ENCODE measurements at places on chromosomes 16 and 17.
A peak's percentile ranks its signal among the peaks of the same experiment; 100 is the strongest.

GRCh38 chr16:2190002-2190658 lies 6.3 kb downstream of the CASKIN1 start:
- no peak for DNase-seq

DNA sequence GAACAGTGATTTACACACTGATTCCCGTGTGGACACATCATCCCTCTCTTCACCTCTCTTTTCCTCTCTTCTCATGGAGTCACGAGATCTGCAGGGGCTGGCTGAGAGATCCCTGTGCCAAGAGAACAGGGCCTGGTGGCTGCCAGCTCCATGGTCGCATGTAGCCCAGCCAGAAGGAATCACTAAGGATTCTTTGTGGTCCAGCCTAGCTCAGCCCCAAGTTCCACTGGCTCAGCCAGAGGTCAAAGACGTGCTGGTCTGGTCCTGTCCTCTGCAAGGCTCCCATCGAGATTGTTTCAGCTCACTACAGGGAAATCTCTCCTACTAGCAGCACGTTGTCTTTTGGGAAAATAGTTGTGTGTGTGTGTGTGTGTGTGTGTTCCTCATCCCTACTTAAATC lies 66.4 kb downstream of the NDEL1 start:
- no peak for DNase-seq

DNA sequence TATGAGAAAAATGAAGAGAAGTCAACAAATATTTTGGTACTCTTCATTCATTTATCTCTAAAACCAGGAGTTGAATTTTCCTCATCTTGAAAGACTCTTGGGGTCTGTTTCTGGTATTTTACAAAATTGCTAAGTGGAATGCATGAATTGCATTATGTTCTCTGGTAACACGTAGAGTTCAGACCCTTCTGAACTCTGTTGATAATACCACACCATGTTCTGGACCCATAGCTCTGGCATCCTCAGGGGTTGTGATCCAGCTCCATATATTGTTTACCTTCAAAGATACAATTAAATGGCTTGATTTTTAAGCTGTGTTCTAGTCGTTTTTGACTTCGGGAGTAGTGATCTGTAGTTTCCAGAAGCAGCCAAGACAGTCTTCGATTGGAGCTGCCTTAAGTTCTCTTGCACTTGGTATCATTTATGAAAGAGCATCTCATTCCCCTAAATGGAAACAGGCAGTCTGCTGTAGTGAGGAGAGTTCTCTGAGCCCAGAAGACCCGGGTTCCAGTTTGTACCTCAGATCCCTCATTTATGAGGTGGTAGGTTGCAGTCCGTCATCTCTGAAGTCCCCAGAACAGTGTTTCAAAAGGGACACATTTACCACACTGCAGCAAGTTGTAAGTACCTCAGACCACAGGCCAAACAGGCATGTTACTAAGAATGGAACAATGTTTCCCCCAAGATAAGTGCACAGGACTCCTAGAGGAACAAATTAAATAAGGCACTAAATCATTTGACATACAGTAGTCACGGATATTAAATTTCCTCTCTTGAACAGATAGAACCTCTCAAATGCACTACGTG lies 9.6 kb downstream of the PSMD7 start:
- no peak for DNase-seq

GRCh38 chr16:83397601-83398291 lies 410.0 kb upstream of the HSBP1 start:
- DNase-seq, result no peak

GRCh38 chr17:62705778-62706597 lies 78.5 kb downstream of the MRC2 start:
- DNase-seq, result no peak

- no peak for DNase-seq
Measured at GRCh38 chr16:79618692-79619050, 18.1 kb upstream of the MAF start.

DNA sequence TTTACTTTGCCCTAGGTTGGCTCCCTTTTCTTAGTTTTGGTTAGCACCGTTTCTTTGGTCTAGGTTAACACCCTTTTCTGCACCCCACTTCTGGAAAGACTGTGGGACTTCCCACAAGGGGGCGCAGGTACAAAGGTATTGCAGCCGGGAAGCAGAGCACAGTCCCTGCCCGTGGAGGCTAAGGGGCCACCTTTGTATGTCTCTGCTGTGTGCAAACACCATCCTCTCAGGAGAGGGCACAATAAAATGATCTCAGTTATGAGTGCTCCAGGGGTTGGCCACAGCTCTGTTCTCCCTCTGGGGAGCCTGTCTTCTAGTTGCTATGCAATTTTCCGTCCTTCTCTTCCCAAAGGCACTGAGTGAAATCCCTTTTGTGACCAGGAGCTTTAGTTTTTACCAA lies 28.4 kb upstream of the TMC5 start:
- peak; percentile 91 for DNase-seq

DNA sequence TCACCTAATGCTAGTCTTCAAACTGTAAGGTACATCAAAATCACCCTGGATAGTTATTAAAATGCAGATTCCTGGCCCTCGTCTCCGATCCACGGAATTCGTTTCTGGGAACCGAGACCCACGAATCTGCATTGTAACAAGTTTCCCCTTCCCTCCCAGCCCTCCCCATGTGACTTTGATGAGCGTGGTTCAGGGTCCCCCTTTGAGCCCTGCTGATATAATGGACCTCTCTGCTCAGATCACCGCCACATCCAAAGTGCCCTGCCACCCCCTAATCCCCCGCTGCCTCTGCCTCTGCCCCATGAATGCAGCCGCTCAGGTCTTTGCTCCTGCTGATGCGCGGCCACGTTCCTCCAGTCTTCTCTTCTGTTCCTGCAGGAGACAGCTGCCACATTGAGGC lies 283.1 kb downstream of the SNX29 start:
- no peak for DNase-seq

- DNase-seq, result no peak
Measured at GRCh38 chr17:20935740-20936139, 107.1 kb downstream of the USP22 start.

DNA sequence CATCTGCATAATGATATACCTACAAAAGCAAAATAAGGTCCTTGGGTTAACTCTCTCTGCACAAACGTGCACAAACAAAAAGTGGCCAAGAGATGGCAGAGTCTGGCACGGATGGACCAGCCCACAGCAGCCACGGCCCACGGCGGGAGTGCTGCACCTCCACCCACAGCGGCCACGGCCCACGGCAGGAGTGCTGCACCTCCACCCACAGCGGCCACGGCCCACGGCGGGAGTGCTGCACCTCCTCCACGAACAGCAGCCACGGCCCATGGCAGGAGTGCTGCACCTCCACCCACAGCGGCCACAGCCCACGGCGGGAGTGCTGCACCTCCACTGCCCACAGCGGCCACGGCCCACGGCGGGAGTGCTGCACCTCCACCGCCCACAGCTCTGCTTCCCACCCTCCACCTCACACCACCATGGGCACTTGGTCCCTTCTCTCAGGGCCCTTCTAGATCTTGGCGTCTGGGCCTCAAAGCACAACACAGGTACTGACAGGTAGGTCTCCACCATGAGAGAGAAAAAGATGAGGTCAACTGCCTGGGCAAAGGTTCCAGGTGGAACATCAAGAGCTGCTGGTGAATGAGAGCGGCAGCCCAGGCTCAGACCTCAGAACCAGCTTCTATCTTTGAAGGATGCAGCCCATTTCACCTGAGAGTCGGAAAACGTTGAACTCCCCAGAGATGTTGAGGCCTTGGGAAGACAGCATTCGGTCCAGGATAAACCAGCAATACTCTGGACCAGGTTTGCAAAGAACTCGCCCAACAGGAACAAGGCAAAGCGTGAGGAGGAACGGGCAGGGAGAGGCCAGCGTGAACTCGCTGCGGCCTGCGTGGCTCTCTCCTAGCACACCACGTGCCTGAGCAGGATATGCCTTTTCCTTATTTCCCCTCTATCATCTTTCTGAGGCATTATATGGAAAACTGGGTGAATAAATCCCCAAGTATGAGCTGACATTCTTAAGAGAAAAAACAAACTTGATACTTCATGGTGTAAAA lies 124.5 kb downstream of the ZNF778 start:
- DNase-seq, result no peak

DNA sequence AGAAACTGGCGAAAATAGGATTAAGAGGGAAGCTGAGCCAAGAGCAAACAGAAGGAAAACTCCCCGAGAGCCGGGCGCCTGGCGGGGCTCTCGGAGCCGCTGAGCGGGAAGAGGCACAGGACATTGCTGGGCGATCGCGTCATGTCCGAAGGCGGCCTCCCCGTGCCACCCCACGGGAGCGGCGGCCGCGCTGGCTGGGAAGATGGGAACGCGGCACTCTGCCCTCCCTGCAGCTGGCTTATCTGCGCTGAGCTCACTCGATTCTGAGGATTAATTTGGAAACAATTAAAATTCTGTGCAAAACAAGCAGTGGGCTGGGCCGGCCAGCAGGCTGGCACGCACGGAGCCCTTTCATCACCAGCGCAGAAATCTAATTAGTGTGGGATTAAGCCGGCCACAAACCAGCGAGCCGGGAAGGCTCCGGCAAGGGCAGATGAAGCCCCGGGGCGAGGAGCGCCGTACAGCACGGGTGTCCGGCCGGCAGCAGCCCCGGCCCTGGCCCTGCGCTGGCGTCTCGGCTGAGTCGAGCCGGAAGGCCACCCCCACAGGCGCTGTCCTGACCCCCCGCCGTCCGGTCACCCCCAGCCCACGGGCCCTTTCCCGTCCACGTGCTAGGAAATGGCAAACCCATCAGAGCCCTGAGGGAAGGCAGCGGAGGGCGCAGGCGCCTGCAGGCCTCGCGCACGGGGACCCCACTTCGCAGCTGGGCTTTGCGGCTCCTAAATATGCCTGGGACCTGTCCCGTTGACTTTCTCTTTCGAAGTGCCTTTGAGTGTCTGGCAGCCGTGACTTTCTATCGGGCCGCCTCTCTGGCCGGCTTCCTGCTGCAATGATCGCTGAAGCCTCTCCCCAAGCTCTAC lies 37.9 kb downstream of the SOX8 start:
- no peak for DNase-seq

GRCh38 chr16:24036614-24037013 lies 200.8 kb downstream of the PRKCB start:
- DNase-seq, result peak; percentile 69

DNA sequence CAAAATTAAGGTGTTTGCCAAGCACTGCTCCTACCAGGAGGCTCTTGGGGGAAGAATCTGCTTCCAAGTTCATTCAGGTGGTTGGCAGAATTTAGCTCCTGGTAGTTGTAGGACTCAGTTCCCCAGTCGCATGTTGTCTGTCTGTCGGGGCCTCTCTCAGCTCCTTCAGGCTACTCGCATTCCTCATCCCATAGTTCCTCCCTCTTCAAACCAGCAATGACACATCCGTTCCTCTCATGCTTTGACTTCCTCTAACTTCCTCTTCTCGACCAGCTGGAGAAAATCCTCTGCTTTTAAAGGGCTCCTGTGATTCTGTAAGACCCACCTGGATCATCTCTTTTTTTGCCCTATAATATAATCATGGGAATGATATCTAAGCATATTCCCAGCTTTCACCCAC lies 108.1 kb downstream of the PMP22 start:
- DNase-seq, result no peak

DNA sequence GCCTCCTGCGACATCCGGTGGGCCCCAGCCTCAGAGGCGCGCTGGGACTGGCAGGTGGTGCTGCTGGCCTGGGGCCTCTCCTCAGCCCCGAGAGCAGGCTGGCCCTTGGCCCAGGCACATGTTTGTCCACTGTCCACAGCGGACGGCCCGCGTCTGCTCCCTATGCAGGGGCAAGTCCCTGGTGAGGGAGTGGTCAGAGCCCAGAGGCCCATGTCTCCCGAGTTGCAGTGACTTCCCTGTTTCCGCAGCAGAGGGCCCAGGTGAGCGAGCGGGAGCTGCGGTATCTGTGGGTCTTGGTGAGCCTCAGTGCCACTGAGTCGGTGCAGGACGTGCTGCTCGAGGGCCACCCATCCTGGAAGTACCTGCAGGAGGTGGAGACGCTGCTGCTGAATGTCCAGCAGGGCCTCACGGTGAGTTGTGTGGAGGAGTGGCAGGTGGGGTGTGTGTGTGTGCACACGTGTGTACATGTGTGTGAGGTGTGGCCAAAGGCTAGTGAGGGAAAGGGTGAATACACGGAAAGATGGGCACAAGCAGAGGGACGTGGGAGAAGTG lies 10.4 kb downstream of the IL34 start:
- DNase-seq, result no peak

GRCh38 chr17:80491478-80492342 lies 15.3 kb upstream of the NPTX1 start:
- no peak for DNase-seq

DNA sequence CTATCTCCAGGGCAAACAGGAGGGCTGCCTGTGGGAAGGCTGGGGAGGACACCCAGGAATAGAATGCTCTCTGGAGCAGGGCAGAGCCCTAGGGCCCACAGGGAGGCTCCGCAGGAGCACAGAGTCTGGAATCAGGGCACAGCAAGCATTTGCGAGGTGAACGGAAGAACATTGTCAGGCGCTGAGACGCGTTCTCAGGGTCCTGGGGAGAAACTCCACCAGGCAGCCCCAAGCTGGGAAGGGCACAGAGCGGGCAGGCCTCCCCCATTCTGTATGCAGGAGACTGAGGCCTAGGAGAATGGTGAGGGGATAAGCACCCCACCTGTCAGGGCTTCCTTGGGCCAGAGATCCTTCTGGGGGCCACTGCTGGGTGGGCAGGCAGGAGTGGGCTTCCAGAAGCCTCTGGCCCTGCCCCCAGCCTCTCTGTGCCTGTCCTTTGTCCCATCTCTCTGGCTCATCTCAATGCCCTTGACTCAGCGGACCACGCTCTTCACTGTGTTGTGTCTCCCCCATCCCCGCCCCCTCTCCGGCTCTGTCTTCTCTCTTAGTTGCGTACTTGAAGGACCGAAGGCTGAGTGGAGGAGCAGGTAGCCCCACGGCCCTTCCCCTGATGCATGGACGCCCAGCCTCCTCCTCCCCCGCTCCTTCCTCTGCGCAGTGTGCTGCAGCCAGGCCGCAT lies 5.1 kb upstream of the SETD6 start:
- DNase-seq, result no peak

- DNase-seq, result no peak
Measured at GRCh38 chr16:74079232-74079586, 217.4 kb upstream of the PSMD7 start.

GRCh38 chr16:31513126-31513525 lies 4.9 kb upstream of the RUSF1 start:
- peak; percentile 20 for DNase-seq

DNA sequence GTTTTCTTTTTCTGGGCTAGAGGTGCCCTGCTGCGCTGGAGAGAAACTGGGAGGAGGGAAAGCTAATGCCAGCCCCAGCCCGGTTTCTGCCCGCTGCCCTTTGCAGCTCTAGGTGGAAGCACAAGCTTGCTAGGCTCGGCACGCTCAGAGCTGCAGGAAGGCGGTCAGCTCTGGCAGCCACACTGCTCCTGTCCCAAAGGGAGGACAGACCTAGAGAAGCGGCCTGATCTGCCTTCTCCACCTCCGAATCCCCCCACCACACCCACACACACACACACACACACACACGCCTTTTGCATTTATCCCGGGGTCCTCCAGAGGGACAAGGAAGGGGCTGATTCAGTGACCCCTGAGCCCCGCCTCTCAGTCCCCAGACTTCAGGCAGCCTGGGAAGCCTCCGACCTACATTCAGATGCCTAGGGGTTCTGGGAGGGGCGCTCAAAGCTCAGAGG lies 418.1 kb downstream of the SOX9 start:
- DNase-seq, result peak; percentile 38

GRCh38 chr16:49615576-49615975 lies 240.3 kb downstream of the ZNF423 start:
- no peak for DNase-seq

Measured in HT-29 (cell line).